Naive thymus-derived CD4-positive, alpha-beta T cell (primary cell): ENCODE measurements at places on chromosomes 5 and 9.

DNA sequence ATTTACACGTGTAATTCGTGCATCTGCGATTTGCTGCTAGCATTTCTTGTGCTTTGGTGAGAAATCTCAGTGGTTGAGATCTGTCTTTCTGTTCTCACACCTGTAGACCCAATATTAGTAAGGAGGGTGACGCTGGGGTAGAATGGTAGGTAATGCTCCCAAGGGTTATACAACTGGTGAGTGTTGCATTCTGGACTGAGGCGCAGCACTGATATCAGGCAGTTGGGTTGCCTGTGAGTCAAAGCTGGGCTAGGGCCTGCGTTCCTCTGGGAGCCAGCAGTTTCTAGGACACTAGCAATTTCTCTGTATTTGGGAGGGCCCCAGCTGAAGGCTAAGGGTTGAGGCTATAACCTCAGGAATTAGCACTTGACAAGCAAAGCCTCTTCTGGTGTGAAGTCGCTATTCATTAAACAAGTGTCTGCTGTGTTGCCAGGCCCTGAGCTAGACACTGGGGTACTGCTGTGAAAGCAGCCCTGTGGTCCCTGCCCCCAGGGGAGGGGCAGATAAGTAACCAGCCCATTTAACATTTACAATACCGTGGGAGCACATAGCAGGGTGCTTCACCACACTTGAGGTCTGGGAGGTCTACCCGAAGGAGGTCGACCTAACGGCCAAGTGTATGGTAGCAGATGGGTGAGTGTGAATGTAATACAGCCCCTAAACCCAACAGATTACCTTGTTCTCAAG, 28.7 kb downstream of the LARP1 start:
- DNase-seq = no peak

DNA sequence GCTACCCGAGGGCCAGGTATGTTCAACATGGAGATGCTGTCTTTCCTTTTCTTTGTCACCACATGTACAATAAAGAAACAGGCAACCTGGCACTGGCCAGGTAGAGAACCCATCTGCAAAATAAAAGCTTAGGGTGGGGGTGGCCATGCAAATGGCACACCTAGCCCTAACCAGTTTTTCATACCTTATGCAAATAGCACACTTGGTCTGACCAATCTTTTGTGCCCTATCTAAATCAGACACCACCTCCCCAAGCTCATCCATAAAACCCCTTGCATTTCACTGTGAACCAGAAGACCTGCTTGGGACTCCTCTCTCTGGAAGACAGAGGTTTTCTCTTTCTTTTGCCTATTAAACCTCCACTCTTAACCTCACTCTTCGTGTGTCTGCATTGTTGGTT, 33.9 kb downstream of the JAKMIP2 start:
- no peak for DNase-seq

- DNase-seq = no peak
Observed at GRCh38 chr5:54912021-54912420, 73.4 kb downstream of the ESM1 start.

- DNase-seq = no peak
Observed at GRCh38 chr9:112719241-112719691, 1.3 kb upstream of the INIP start.

DNA sequence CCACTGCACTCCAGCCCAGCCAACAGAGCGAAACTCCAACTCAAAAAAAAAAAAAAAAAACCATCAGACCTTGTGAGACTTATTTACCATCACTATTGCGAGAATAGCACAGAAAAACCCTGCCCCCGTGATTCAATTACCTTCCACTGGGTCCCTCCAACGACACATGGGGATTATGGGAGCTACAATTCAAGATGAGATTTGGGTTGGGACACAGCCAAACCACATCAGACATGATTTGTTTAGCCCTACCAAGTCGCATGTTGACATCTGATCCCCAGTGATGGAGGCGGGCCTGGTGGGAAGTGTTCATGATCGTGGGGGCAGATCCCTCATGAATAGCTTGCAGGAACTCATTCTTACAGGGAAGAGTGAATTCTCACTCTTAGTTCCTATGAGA, 26.6 kb downstream of the MYO10 start:
- no peak for DNase-seq

- DNase-seq = no peak
Observed at GRCh38 chr9:121771418-121771817, 120.0 kb downstream of the DAB2IP start.

DNA sequence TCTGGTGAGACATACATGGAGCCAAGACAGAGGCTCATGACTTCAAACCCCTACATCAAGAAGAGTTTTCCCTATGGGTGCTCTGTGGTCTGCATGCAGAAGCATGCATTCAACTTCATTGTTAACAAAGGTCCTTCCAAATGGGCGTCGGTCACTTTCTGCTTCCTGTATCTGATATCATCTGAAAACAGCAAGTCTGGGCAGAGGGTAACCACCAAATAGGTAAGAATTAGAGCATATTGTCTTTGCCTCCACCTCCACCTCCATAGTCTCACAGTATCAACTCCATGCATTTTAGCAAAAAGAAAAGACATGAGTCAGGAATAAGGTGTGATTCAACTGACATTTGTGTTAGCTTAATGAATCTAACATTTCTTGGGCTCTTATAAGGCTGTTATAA, 462.9 kb downstream of the DMRT2 start:
- DNase-seq = no peak

DNA sequence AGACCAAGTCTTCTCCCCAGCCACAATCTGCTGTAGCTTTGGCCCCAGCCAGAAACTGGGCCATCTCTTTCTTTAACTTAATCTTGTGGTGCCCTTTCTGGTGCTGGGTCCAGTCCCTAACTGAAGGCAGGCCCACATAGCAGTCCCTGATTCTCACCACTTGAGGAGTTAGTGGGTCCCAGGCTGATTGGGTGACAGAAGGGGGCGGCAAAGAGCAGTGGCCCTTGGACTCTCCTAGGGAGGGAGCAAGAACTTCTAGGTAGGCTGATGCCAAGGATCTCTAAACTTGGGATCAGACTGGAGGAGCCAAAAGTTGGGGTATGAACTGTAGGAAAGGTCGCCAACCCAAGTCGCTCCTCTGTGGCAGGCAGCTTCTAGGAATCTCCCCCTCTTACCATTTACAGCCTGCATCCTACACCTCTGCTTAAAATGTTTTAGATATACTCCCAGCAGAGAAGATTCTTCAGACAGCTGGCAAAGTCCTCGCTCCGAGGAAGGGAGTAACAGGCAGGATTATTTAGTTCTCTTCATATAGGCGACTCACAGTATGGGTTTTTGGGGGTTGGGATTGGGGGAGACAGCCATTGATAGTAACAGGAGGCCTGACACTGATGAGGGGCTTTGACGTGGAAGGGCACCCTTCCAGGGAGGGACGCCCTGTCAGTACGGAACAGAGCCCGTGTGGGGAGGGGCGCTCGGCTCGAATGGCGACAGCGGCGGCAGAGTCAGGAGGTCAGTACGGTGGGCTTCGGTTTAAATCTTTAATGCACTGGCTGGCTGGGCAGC, 2.0 kb upstream of the CCL27 start:
- peak; percentile 71 for DNase-seq

- no peak for DNase-seq
Observed at GRCh38 chr5:175282611-175283225, 161.3 kb downstream of the DRD1 start.

DNA sequence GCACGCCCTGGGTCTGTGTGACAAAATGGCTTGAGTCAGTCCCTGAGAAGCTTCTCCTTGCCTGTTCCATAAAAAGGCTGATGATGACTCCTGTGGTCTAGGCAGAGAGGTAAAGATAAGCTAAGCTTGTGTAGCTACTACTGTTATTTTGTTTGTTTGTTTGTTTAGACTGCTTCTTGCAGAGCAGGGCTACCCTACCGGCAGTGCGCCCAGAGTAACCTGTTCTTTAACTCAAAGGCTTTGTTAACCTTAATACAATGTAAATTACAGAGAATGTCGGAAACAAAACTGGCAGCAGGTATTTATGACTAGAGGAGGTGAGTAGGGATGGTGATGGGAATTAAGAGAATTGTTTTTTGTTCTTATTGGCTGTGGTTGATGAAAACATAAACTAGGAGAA, 87.6 kb downstream of the F2RL2 start:
- no peak for DNase-seq

DNA sequence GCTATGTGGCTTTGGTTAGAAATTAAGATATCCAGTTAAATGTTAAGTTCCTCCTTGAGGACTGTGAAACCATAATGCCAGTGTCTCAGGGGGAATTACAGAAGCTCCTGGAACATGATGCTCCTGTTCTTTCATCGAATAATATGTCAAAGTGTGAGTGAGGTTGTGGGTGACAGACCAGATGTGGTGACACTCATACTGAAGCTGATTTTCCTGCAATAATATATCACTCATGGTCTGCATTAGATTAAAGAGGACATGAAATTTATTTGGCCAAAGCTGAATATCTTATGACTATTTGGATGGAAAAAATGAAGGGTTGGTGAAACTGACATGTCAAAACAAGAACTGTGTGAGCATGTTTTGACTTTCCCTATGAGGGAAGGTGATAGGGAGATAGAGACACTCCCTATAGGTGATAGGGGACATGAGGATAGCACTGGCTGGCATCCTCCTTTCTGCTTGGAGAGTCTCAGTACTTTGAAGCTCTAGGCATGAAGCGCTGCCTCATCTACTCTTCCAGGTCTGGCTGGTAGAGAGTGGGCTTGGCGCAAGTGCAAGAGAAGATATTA, 173.5 kb downstream of the ARHGEF28 start:
- no peak for DNase-seq

GRCh38 chr5:151740958-151741373, 17.5 kb downstream of the ATOX1 start:
- DNase-seq = no peak

GRCh38 chr9:117828466-117828865, 124.3 kb downstream of the TLR4 start:
- no peak for DNase-seq

DNA sequence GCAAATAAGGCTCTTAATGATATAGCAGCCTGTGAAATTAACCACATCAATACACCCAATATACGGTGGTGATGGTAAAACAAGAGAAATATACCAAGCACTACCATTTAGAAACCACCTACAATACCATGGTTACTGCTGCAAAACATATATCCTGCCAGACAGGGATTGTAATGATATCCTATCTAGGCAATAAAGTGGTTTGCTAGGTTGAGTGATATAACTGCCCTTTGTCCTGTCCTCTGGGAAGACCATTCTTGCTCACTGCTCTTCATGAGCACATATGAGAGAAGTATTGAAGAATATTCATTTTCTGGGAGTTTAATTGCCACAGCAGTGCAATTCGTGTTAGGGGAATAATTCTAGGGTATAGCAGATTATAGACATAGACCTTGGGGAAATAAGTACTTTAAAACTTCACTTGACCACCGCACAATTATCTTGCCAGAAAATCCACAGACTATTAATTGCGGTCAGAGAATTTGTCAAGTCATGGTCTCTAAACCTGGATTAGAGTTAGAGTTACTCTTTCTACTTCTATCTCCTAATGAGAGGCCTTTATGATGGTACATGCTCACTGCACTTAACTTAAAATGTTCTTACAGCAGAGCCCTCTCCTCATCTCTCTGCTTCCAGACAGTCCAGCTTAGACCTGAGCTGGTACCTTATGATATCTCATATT, 413.0 kb downstream of the ZNF608 start:
- no peak for DNase-seq

GRCh38 chr9:133470427-133470924, 8.4 kb downstream of the SLC2A6 start:
- no peak for DNase-seq

DNA sequence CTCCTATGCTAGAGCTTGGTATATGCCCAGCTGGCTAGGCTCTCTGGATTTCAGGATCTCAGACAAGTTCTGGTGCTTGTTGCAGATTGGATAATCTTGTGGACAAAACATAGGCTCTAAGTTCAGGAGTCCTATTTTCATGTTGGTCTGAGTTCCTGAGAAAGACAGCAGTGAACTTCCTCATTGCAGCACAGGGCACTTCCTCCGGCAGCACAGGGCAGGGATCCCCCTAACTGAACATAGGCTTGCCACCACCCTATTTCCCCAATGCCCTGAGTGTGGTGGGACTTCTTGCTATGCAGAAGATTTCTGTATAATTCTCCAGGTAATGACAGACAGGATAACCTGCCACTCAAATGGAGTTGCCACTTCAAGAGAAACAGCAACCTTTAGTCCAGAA, 220.1 kb downstream of the PIK3R1 start:
- no peak for DNase-seq

DNA sequence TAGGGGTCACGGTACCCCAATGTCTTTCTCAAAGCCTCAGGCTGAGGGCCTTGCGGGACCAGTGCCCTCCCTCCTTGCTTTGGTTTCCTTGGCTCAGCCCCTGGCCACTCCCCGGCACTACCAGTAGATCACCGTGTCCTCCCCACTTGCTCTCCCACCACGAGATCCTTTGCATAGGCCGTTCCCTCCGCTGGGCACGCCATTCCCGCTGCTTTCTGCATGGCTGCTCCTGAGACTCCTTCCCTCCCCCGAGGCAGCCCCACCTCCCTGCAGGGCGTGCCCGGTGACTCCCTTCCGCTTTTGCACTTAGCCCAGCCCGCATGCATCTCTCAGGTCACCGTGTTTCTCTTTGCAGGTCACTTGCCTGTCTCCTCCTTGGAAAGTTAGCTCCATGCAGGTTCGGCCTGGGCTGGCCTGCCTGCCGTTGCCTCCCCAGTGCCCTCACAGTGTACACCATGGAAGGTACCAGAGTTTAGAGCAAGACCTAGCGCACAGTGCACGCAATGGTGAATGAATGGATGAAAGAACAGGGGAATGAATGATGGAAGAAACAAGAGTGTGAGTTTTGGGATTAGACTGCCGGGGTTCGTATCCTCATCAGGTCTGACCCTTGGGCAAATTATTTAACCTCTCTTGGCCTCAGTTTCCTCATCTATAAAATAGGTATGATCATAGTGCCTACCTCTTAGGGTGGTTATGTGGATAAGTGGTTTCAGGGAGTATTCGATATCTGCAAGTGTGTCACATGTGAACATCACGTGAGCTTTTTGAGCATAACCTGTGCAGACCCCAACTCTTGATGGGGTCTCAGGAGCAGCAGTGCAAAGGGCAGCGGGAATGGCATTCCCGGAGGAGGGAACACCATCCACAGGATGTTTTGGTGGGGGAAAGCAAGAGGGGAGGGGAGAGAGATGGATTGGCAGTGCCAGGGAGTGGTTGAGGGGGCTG, 214.3 kb downstream of the C9orf50 start:
- no peak for DNase-seq

DNA sequence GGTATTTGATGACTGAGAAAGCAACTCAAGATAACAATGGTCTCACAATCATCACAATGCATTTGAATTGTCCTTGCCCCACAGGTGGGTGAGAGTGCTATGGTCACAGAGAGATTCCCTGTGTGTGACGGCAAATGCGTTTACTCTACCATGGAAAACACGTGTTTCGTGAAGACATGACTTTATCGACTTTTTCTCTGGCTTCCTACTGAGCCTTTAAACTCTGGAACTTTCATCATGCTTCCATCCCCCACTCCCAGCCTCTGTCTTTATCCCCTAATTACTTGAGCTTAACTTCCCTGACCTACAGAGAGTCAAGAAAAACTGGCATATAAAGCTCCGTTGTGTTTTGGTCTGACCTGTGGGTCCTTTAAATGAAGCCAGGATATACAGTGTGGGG, 414.1 kb upstream of the CLINT1 start:
- no peak for DNase-seq
